Brain (organoid and tissue), 16 donors: ENCODE measurements at places on chromosomes 4 and X. TPM values are rescaled to one million over a fixed set of nuclear protein-coding genes. Genes with fewer than 3 reads are reported as not detected.

FDCSP gene
- polyA plus RNA-seq = not detected

TRPC3 gene
- 0.22 TPM for polyA plus RNA-seq

CDX4 gene
- not detected for polyA plus RNA-seq

INTS6L gene
- 1.2 TPM for polyA plus RNA-seq

PABPC1L2B gene
- polyA plus RNA-seq = 2.3 TPM

NEIL3 gene
- polyA plus RNA-seq = 1.8 TPM

OSTC gene
- 21.8 TPM for polyA plus RNA-seq

THOC2 gene
- 18.1 TPM for polyA plus RNA-seq
